Fibroblast of villous mesenchyme (primary cell): ENCODE measurements at places on chromosomes 7 and 10.
A peak's percentile ranks its signal among the peaks of the same experiment; 100 is the strongest.

- DNase-seq = no peak
Measured at GRCh38 chr10:102624751-102625645, 19.3 kb upstream of the TRIM8 start.

GRCh38 chr7:151349507-151349853, 7.9 kb downstream of the NUB1 start:
- DNase-seq = no peak

- DNase-seq = no peak
Measured at GRCh38 chr10:74233281-74233680, 82.3 kb downstream of the ADK start.

DNA sequence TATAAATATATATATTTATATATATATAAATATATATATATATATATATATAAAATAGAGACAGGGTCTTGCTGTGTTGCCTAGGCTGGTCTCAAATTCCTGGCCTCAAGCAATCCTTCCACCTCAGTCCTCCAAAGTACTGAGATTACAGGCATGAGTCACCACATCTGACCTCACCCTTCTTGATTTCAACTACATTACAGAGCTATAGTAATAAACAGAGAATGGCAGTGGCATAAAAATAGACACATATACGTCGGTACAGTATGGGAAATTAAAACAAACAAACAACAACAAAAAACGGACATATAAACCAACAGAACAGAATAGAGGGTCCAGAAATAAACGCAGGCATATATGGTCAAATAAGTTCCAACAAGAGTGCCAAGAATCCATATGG, 77.6 kb upstream of the PPP1R3A start:
- no peak for DNase-seq

DNA sequence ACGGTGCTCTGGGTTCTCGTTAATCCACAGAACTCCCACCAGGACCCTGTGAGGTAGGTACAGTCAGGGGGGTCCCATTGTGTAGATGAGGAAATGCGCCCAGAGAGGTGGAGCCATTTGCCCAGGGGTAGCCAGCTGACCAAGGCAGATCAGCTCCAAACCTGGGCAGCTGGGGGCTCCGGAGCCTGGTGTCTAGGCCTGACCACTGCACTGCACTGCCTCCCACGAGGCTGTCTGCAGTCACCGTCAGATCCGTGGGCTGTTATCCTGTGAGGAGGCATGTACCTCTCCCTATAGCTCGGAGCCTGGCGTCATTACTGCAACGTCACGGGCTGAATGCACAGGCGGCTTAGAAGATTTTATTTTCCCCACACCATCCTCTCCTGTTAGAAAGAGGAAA, 411.8 kb upstream of the FOXK1 start:
- no peak for DNase-seq

GRCh38 chr7:4838626-4839334, 23.1 kb downstream of the PAPOLB start:
- DNase-seq = no peak

- no peak for DNase-seq
Measured at GRCh38 chr7:2754912-2755311, 66.9 kb downstream of the AMZ1 start.

- DNase-seq = peak; percentile 21
Measured at GRCh38 chr10:74151879-74152722, 1.1 kb downstream of the ADK start.

- DNase-seq = no peak
Measured at GRCh38 chr10:103818765-103819374, 36.5 kb downstream of the SH3PXD2A start.

- DNase-seq = no peak
Measured at GRCh38 chr7:54390565-54390964, 151.6 kb upstream of the VSTM2A start.

- DNase-seq = peak; percentile 90
Measured at GRCh38 chr10:95266674-95267095, 24.1 kb downstream of the PDLIM1 start.

- peak; percentile 64 for DNase-seq
Measured at GRCh38 chr7:87328281-87328680, 17.2 kb upstream of the CROT start.

DNA sequence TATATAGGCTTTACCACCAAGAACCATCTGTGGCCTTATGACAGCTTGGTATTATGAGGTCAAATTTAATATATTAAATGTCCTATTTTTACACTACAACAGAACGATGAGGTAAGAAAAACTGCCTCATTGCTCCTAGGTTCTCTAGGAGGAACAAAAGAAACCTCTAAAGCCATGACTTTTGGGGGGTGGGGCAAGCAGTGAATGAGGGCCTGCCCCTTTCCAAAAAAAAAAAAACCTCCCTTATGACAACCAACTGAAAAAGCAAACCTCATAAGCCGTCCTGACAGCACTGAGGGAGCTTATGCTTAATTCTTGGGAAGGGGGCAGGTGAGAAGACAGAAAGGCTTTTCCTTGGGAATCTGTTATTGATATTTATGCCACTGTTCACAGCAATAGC, 116.6 kb downstream of the KMT2E start:
- no peak for DNase-seq

GRCh38 chr7:86282014-86282682, 361.6 kb upstream of the GRM3 start:
- no peak for DNase-seq

GRCh38 chr10:45446858-45447257, 72.8 kb downstream of the ALOX5 start:
- DNase-seq = no peak

DNA sequence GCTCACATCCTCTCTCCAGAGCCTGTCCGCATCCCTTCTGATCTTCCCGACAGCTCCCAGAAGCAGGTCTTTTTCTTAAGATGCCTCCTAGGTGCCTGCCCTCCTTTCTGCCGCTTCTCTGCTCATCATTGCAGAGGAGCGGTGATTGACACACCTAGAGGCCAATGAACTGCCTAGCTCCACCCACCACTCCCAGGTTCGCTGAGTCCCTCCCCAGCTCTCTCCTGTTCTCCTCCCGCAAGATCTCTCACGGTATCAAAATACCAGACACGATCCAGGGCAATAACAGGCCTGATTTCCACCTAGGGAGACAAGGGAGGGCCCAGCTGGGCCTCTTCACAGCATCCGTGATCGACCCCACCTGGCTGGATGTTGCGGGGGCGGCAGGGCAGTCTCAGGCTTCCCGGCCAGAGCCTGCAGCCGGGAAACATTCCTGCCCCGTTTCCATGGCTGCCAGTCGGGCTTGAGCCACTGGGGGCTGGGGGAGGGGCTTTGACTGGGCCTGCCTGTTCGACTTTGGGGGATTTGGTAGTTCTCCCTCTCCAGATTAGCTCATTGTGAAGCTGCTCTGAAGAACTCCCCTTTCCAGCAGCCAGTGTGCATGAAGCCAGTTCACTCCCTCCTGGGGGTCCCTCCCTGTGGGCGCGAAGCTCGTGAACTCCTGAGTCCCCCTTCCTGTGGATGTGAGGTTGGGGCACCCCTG, 373.5 kb downstream of the RPS24 start:
- peak; percentile 81 for DNase-seq

DNA sequence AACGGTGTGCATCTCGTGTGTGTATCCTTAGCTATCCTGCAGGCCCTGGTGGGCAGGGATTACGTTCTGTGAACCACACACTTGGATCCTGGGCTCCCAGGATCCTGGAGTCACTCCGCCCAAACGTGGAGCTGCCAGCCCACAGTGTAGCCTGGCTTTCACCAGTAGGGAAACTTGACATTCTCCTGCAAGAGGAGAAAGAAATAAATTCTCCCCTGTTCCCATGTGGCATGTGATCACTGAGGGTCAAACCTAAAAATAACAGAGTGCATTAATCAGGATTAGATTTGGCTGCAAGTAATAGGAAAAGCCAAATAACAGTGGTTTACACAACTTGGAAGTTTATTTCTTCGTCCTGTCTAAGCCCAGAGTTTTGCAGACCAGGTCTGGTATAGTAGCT, 32.3 kb downstream of the PALD1 start:
- peak; percentile 11 for DNase-seq

DNA sequence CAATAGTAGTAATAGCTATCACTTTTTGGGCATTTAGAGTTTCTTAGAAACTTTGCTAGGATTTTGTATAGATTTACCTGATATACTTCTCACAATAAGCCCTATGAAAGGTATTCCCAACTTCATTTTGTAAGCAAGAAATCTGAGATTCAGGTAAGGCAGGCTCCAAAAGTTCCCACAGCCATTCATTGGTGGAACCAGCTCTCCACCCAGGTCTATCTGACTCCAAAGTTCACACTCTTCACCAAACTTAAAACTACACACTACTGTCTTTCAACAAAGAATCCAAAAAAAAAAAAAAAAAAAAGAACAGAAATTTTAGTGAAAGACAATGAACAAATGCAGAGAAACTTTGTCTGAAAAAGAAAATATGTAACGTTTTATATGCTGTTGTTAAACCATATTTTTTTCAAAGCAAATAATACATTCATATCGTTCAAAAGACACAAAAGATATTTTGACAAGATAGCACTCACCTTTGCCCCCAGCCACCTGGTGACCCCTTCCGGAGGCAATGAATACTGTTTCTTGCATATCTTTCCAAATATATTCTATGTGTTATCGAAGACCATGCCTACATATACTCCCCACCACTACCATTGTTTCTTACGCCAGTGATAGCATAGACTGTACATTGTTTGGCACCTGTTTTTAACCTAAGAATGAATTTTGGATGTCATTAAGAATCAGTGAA, 108.2 kb downstream of the C1GALT1 start:
- DNase-seq = no peak

GRCh38 chr10:99534939-99535763, 2.4 kb downstream of the NKX2-3 start:
- peak; percentile 12 for DNase-seq

DNA sequence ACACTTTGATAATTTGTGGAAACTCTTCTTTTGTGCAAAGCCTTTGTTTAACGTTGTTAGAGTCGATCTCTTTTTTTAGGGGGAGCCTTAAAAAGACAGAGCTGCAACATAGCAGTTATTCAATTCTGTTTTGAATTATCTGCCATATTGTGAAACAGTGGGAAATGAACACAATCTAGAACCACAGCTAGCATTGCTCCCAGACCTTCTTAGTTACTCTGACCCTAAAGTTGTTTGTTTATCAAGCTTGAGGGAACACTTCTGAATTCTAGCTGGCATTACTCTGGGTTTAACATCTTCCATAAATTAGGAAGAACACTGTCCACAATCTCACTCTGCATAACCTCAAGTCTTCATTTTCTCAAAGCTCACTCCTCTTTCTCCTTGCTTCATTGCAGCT, 217.7 kb downstream of the PRKG1 start:
- DNase-seq = peak; percentile 20

GRCh38 chr7:55104712-55105433, 86.1 kb downstream of the EGFR start:
- no peak for DNase-seq

DNA sequence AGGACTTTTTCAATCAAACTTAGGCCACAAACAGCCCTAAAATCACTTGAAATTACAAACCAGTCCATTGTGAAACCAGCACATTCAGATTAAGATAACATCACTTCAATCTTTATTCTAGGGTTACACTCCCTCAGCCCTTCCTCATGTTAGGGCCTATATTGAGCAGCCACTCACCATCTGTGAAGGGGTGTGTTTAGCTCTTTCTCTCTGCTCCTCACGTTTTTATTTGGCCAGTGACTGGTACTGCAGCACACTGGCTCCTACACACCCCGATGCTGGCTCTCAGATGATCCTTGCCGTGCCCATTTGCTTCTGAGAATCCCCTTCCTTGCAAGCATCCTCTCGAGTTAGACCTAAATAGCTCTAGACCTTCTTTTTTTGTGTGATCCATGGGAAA, 604.5 kb downstream of the INHBA start:
- DNase-seq = no peak

- no peak for DNase-seq
Measured at GRCh38 chr10:77896058-77896457, 30.5 kb downstream of the DLG5 start.

DNA sequence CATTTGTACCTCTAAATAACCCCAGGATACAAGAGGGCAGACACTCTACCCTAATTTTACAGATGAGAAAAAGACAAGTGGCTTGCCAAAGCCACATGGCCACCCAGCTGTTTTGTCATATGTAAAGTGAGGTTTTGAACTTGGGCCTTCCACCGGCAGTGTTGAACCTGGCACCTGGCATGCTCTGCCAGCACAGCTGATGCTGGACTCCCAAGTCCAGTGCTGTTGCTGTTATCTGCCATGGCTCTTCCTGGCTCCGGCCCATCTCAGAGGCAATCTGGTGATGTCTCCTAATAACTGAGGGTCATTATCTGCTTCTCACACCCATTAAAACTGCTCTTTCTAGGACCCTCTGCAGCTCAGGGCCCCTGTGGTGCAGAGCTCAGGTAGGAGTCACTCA, 25.0 kb downstream of the BCCIP start:
- no peak for DNase-seq

DNA sequence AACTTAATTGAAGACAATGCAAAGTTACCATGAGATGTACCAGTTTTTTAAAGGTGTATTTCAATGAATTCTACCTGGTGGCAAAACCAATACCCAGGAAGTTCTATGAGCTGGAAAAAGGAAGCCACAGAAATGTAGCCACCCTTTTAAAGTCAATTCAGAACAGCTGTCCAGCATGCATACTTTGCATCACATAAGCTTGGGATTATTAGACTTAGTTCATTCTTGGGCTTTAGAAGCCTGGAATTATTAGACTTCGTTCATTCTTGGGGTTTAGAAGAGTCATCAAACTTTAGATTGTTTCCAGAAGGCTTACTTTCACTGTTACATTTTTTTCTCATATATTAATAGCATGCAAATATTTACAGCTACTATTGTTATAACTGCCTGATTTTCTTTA, 20.9 kb downstream of the SLC25A13 start:
- peak; percentile 79 for DNase-seq

- no peak for DNase-seq
Measured at GRCh38 chr7:157854066-157854891, 517.5 kb downstream of the DNAJB6 start.

DNA sequence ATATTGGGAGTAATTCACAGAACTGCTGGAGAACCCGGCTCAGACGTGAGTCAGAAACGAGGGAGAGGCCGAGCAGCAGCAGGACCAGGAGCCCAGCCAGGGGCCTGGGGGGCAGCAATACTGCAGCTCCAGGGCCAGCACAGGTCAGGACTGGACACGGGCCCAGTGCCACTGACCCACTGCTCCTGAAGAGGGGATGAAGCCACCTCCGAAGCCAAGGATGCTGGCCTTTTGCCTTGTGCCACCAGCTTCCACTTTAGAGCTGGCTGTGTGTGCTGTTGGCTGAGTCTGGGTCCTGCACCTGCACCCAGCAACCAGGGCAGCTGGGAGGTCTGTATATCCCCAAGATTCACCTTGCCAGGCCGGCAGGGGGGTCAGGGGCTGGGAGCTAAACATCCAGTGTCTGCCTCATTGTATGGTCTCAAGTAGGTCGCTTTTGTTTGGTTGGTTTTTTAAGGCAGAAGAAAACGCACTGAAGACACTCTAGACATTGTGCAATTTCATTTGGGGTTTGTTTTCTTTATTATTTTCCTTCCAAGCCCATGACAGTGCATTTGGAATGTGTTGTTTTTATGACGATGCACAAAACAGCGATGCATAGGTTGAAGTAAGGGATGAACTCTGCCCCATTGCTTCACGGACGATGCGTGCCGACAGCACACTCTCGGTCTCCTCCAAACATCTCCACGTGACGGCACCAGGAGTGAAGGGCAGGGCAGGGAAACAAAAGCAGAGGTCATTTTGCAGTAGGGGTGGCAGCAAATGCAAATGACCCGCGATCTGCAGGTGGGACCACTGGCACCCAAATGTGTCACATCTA, 27.7 kb upstream of the INSIG1 start:
- DNase-seq = peak; percentile 89
